ENCODE measurements at places on chromosomes 11 and 22.

- DNase-seq, result peak; percentile 17
Measured at GRCh38 chr11:72735495-72736027, 16.6 kb downstream of the ARAP1 start.

DNA sequence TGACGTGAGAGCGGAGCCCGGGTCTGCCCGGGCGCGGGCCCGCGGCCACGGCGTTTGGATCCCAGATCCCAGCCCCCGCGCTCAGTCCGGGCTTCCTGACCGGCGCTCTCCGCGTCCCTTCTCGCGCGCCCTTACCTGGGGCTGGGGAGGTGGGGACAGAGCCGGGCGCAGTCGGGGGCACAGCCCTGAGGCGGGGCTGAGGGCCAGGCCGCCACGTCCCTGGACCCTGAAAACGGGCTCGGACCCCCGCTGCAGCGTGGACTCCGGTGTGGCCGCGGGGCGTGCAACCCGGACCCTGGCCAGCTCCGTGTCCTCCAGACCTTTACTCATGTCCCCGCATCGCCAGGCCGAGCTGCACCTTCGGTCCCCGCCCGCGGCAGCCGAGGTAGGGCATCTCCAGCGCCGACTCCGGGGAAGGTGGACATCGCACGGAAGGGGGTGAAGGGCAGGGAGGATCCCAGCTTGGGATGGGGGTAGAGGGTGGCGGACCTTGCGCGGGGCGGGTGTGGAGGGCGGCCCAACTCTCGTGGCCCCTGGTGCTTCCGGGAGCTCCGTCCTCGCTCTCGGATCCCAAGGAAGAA, 9.9 kb upstream of the AIFM3 start:
- peak; percentile 60 for DNase-seq

- DNase-seq, result no peak
Measured at GRCh38 chr11:35629914-35630313, 11.7 kb downstream of the FJX1 start.

GRCh38 chr11:34929794-34930763, 13.7 kb downstream of the PDHX start:
- DNase-seq, result no peak

- no peak for DNase-seq
Measured at GRCh38 chr11:130555251-130555841, 106.9 kb downstream of the ADAMTS15 start.

All from kidney (tissue), 22 donors.